ENCODE measurements at places on chromosomes 1 and 21.
A peak's percentile ranks its signal among the peaks of the same experiment; 100 is the strongest.

DNA sequence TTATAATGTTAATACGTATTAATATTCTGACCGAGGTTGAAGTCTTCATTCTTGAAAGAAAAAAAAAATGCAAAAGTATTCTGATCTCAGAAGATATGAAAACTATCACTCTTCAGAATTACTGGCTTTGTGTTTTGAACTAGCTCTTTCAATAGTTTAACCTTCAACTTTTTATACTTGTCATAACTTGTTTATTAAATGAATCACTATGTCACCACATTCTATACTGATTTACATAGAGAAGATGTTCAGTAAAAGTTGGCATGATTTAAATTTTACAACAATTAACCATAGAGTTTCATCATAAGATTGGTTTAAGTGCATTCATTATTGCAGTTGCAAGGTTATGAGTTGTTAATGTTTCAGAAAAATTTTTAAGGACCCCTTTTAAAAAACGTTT is 57.3 kb downstream of the HS2ST1 start:
- DNase-seq = no peak

- DNase-seq = no peak
These were observed 206.3 kb downstream of the FOXD2 start for GRCh38 chr1:47644212-47644573.

DNA sequence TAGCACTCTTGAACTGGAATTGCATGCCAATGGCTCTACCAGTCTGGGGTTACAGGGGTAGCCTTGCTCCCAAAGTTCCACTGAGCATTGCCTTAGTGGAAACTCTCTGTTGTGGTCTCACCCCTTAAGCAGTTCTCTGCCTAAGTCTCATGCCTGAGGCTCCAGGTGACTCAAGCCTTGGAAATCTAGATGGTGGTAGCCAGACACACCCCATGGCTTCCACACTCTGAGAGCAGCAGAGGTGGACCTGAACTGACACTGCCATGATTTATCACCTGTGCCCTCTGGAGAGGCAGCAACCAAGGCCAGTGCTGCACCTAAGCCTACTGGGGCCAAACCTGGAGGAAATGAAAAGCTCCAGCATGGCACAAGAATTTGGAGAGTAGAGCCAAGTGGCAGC is 285.7 kb upstream of the PKN2 start:
- no peak for DNase-seq

GRCh38 chr21:42475526-42476387 is 20.3 kb downstream of the RSPH1 start:
- no peak for DNase-seq

GRCh38 chr1:92016720-92017316 is 13.0 kb upstream of the EPHX4 start:
- no peak for DNase-seq

DNA sequence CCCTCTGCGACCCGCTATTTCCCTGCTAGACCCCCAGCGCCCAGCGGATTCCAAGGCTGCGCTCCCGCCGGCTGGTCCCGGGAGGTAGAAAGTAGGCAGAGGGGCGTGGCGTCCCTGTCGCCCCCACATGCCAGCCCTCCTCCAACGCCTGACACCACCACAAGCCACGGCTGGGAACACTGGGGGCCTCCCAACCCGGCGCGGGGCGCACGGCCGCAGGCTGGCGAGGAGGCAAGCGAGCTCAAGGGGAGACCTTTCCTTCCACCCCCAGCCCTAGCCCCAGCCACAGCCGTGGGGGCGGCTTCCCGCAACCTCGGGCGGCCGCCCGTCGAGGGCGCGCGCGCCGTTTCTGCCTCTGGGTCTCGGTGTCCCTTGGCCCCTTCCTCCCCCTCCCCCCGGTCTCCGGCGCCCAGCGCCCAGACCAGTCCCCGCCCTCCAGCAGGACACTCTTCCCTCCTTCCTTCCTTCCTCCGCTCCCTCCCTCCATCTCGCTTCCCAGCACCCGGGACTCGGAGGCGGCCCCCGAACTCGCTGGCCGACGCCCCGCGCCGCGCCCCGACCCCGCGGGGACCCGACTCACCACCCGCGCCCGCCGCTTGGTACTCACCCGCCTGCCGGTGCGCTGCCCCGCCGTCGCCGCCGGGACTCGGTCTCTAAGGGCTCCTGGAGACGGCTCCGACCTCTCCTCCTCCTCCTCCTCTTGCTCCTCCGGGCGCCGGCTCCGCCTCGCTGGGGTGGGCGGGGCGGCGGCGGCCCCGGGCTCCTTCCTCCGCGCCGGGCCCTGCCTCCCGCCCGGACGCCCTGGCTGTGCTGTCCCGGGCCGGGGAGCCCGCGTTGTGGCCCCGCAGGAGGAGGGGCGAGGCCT is at the start of gene GNG12:
Gene GNG12 (minus strand): TSS at position 731 of the 865 bp plus-strand sequence. CDS start 125,781 bp downstream, outside the sequence.
- peak; percentile 77 for DNase-seq

- no peak for DNase-seq
These were observed 26.6 kb downstream of the PTPN14 start for GRCh38 chr1:214524824-214525223.

DNA sequence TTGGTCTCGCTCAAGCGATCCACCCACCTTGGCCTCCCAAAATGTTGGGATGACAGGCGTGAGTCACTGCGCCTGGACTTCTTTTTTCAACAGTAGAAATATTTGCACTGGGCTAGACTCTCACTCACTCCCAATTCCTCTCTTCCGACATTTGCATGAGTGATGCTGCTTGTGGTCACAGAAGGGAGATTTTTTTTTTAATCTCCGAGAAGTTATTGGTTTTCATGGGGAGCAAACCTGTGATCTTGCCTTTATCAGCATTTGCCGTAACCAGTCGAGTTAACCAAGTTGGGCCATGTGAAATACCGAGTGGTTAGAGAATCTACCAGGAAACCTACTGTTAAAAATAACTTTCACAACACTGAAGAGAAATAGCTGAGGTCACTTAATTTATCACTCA is 21.1 kb downstream of the ERG start:
- DNase-seq = no peak

DNA sequence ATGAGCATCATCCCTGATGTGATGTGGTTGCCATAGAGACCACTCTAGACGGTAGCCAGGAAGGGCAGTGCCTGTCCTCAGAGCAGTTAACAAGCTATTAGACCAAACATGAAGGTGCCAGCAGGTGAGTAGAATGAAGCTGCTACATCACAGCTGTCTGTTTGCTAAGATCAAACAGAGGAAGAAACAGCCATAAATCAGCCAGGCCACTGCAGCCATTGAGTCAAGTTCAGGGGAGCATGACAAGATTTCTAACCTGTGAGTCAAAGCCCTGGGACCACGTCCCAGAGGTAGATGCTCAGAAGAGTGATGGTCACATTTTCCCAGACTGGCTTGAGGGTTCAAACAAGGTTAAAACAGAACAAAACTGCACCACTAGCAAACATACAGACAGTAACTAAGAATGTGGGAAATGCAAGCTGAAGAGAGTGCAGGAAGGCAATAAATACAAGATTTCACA is 450.6 kb upstream of the DAB1 start:
- DNase-seq = no peak

DNA sequence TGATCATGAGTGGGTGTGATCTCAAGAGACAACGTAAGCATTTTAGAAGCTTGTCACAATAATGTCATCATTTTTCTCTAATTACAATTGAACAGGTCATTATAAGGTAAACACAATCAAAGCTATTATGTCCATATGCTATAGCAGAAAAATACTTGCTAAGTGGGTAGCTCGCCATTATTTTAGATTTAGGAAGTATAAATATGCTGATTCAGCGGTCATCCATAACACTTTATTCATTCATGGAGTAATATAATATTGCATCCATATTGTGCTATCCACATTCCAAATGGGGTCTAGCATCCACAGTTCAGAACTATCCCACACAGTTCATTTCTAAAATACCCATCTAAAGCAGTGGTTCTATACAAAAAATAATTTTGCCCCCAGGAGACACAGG is 8.4 kb downstream of the KRTAP15-1 start:
- no peak for DNase-seq

GRCh38 chr1:44422161-44422560 is 17.1 kb downstream of the RNF220 start:
- DNase-seq = no peak

GRCh38 chr1:202155478-202156021 is 4.9 kb downstream of the PTPN7 start:
- peak; percentile 52 for DNase-seq

- peak; percentile 75 for DNase-seq
These were observed 32.8 kb upstream of the IFNAR2 start for GRCh38 chr21:33196941-33197374.

DNA sequence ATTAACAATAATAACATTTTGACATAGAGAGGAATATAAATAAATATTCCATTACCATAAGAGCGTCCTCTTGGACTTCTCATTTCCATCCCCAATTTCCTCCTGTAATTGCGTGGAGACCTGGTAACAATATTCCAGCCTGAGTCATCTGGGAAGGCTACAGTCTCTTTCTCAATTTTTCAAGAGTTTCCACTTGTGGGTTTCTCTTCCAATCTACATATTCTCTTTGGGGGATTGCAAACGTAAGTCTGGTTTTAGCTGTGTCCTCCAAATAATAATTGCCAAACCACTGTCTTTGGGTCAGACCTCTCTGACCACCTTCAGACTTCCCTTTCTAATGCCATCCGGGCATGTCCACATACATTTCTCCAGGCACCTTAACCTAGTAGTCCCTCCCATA is 124.5 kb upstream of the USP24 start:
- no peak for DNase-seq

- DNase-seq = no peak
These were observed 428.6 kb upstream of the CAMK1G start for GRCh38 chr1:209154912-209155311.

DNA sequence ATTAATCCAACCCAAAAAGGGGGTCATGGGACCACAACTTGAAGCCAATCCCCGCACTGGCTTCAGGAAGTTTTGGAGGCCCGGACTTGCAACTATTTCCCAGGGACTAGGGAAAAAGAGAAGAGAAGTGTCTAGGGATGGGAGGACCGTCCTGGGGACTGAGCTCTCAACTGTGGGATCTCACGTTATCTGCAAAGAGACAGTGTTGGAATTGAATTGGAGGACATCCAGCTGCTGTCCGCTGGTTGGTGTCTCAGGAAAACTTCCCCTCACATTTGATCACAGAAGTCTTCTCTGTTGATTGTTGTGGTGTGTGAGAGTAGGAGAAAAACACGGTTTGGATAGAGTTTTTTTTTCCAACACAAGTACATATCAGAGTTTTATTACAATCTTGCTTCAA is 46.2 kb upstream of the CITED4 start:
- DNase-seq = no peak

DNA sequence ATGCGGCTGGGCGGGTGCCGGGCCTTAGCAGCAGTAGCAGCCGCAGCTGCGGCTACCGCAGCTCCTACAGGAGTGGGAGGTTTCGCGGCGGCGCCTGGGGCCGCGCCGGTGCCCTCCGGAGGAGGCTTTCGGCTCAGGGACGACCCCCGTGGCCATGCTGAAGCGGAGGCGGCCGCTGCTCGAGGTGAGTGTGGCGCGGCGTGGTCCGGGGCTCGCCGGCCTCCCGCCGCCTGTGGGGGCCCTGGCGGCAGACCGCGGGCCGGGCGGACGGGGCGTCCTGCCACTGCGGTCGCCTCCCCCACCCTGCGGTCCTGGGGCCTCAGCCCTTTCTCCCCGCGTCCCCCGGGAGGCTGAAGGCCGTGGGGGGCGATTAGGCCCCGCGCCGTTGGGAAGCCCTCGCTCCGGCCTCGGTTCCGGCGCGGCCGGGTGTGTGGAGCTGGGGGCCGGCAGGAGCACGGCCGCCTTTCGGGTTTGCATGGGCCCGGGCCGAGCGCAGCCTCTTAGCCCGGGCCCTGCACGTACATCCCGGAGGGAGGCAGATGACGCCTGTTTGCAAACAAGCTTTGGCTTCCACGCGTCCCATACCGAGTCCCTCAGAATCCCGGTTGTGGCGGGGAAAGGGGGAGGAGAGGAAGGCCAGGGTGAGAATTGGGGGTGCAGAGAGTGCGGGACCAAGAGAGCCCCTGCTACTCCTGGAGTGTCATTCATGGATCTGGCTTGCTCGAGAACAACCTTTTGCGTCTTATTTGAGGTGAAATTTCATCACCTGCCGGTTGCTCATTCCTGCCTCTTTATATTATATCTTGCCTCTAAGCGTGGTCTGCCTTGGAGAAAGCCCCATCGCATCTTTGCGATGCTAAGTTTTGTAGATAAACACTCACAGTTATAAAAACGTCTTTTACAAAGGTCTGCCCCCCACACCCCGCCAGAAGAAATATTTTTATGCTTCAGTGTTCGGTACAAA is 613 bp downstream of the ZFYVE9 start:
- DNase-seq = peak; percentile 57

DNA sequence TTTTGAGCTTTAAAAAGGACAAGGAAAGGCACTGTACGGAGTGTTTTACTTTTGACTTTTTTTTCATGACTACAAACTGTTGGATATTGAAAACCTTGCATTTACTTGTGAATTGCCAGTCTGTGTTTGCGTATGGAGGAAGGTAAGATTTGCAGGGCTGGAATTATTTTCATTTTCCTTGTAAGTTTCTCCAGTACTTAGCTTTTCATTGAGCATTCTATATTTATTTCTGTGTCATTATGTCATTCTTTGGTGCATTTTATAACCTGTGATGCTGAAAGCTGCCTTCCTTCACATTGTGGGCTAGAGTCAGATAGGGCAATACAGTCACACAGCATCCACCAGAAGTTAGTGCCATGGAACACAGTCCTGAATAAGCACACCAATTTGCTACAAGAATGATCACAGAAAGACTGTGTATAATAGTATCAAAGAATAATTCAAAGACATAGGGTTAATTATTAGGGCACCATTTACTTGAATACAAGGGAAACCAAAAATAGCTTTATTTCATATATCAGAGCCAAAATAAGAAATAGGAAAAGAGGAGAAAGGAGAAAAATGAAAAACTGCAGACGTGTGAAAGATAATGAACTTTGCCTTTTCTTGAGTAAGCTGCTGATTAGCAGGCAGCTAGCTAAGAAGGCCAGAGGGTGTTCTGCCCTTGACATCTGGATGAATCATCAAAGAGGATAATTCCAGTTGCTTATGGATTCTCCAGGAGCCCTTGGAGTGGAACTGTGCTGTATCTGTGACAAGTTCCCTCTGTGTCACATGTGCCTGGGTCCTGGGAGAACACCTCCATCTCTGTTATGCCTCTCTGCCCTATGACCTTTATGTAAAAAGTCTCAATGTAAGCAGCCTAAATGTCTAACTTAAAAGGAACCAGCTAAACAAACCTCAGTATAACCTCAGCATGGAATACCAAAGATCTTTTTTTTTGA is 8.0 kb upstream of the FAM20B start:
- DNase-seq = peak; percentile 40

- no peak for DNase-seq
These were observed 66.7 kb downstream of the TEX35 start for GRCh38 chr1:178579562-178579961.

GRCh38 chr1:87592156-87592555 is 263.5 kb downstream of the LMO4 start:
- no peak for DNase-seq
